ENCODE measurements at places on chromosomes 5 and 9.

- DNase-seq = no peak
These were observed 13.1 kb downstream of the DAP start for GRCh38 chr5:10747678-10748622.

GRCh38 chr9:105993921-105994715, 299.8 kb downstream of the TMEM38B start:
- peak; percentile 2 for DNase-seq

DNA sequence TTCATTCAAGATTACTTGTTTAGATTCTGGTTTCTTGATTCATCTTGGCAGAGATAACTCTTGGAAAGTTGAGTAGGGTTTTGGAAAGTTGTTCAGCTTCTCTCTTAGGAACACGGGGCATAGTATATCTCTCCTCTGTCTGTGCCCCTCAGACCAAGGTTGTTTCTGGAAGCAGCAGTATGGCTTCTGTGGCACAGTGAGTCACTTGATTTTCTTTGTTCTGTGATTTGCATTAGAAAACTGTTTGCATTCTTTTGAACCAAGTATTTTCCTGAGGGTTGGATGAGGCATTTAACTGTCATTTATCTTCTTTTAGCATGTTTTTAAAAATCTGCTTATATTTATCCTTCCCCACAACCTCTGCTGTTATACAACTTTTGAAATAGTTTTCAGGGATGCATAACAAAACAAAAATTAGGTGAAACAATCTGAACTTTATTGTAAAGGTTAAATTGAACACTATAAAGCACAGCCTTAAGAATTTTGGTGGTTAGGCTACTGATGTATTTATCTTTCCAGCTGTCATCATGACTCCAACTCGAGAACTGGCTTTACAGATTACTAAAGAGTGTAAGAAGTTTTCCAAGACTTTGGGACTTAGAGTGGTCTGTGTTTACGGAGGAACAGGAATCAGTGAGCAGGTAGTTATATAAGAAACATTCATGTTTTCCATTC, 26.5 kb downstream of the DDX46 start:
- DNase-seq = no peak

GRCh38 chr5:39835371-39835770, 410.6 kb upstream of the DAB2 start:
- no peak for DNase-seq

- no peak for DNase-seq
These were observed 115.2 kb upstream of the WWC1 start for GRCh38 chr5:168176251-168176650.

DNA sequence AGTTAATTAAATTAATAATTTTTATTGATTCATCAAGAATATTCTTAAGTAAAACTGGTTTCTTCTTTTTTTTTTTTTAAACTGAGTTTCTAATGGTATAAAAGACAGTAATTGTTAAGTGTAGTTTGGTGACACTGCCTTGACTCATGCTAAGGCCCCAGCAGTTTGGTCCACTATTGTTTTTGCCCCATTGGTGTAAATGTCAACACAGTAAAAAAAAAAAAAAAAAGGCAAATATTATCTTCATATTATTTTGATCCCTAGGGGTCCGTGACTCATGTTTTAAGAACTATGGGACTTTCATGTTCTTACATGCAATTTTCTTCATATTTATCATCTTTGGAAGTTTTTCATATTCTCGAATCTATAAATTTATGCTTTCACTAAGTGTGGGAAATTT, 29.2 kb upstream of the JAK2 start:
- DNase-seq = no peak

DNA sequence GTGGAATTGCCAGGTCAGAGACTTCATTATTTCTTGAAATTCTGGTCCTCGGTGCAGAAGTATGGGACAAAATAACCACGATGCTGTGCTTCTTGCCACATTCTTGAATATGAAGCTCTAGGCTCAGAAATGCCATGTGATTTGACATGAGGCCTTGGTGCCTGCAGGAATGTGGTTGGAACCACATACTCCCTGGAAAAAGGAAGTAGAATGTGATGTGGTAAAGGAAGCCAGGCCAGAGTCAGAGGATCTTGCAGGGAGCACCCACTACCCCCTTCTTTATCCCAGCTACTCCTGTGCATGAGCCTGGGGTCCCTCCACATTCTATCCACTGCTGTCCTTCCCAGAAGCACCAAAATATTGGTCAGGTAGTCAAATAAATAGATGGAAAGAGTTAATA, 80.9 kb downstream of the FOXD1 start:
- DNase-seq = no peak

GRCh38 chr9:96141666-96142065, 160.3 kb downstream of the HSD17B3 start:
- no peak for DNase-seq

GRCh38 chr5:121719255-121719654, 132.4 kb upstream of the FTMT start:
- DNase-seq = no peak

DNA sequence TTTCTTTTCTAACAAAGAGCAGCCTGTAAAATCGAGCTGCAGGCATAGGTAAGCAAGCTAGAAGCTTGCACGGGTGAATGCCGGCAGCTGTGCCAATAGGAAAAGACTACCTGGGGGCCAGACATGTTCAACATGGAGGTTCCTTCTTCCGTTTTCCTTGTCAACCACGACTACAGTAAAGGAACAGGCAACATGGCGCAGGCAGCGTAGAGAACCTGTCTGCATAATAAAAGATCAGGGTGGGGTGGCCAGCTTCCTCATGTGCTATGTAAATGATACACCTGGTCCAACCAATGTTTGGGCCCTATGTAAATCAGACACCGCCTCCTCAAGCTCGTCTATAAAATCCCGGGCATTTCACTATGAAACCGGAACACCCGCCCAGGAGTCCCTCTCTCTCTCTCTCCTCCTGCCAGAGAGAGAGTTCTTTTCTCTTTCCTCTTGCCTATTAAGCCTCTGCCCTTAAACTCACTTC, 103.8 kb upstream of the LIFR start:
- DNase-seq = peak; percentile 99

DNA sequence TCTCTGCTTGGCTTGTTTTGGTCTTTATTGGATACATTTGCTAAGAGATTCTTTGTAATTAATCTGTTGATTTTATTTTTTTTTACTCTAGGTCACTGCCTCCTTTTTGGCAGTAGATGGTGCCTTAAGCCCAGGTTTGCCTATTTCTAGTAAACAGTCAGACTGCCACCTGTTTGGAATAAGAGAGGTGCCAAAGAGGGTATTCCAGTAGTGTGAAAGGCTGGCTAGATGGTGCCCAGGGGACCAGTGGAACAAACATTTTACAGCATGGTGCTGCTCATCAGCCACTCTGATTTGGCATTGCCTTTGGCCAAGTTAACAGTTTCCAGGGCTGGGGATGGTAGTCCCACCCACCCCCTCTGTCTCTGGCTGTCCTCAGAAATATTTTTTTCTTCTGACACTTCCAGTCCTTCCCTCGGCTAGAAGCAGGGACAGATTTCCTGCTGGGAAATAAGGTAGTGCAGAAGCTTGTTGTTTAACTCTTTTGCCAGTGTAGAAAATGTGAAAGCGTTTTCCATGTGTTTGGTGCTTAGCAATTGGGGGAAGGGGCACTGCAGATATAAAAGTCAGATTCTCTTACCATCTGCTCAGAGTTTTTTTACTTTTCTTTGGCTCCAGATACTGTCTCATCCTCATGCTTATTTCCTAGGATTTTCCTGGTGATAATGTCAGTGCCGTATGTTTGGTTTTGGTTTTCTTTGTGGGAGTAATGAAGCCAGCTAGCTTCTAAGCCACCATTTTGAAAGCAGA, 36.6 kb upstream of the FBXL7 start:
- DNase-seq = peak; percentile 13

GRCh38 chr5:148909766-148910165, 83.4 kb downstream of the ADRB2 start:
- DNase-seq = no peak

GRCh38 chr9:112700085-112700484, 17.8 kb downstream of the INIP start:
- no peak for DNase-seq

- no peak for DNase-seq
These were observed 227.3 kb downstream of the MCTP1 start for GRCh38 chr5:95057615-95058014.

DNA sequence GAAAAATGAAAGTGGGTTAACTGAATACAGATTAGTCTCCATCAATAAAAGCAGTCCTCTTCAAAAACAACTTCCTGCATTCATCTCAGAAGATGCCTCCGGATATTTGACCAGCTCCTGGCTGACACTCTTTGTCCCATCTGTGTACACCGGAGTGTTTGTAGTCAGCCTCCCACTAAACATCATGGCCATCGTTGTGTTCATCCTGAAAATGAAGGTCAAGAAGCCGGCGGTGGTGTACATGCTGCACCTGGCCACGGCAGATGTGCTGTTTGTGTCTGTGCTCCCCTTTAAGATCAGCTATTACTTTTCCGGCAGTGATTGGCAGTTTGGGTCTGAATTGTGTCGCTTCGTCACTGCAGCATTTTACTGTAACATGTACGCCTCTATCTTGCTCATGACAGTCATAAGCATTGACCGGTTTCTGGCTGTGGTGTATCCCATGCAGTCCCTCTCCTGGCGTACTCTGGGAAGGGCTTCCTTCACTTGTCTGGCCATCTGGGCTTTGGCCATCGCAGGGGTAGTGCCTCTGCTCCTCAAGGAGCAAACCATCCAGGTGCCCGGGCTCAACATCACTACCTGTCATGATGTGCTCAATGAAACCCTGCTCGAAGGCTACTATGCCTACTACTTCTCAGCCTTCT, 16.6 kb downstream of the F2R start:
- no peak for DNase-seq

GRCh38 chr9:122088880-122089706, 4.0 kb downstream of the TTLL11 start:
- DNase-seq = no peak

DNA sequence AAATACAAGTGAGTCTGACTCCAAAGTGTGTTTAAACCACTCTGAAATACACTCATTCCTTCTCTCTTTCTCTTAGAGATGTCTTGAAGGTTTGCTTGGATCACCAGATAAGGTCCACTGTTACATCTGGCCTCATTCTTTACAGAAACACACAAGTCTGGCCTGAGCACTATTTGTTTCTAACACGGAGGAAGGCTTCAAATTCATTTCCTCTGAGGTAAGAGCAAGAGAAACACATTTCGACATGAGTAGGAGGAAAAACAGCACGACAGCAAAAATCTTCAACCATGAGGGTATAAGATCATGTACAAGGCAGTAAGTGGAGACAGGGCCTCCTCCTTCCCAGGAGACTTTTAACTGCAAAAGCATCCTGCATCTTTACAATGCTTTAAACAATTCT, 8.0 kb downstream of the SIL1 start:
- DNase-seq = no peak

DNA sequence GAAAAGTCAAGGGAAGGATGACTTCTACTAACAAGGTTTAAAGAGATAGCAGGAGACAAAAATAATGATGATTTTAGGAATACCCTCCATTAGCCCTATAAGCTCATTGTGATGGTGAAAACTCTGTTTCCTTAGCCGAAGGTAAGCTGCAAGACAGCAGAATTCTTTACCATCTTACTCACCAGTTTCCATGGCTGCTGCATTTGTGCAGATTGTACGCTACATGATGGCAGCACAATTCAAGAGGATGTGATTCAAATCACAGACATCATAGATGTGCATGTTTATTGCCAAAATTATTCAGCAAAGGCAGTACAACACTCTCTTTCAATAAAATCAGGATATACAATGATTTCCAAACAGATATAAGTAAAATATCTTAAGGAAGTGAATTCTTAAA, 175.6 kb downstream of the SPATA31D1 start:
- no peak for DNase-seq

- DNase-seq = no peak
These were observed 9.6 kb upstream of the OR5C1 start for GRCh38 chr9:122779181-122779580.
